ENCODE measurements at places on chromosomes 5 and 9.

DNA sequence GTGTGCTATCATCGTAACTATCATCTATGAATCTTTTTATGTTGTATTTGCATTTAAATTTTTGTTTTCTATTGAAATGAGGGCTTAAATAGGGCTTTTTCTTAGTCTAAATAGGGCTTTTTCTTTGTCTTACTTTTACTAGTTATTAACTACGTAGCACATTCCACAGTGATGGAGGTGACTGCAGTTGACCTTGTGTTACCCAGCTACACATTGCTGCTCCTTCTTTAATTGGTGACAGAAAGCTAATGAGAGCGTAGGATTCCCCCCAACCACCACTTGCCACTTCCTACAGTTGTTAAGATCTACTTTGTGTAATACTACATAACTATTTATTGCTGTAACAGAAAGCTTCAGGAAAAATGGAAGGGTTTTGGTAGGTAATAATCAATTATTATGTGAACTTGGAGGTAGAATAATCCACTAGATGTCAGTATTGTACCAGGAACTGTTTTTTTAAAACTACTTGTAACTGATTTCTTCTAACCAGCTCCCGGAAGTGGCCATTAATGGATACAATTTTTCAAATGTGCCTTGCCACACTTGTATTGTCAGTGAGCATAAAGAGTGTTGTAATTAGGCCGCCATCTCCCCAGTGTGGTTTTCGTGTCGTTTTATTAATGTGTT, 18.0 kb downstream of the MTRR start:
- DNase-seq: peak; percentile 49

GRCh38 chr5:149735066-149735465, 5.0 kb downstream of the PPARGC1B start:
- DNase-seq: no peak

GRCh38 chr5:158390577-158390976, 531.6 kb upstream of the CLINT1 start:
- no peak for DNase-seq

- DNase-seq: no peak
These were observed 1999.3 kb downstream of the MAT2B start for GRCh38 chr5:165504674-165505073.

DNA sequence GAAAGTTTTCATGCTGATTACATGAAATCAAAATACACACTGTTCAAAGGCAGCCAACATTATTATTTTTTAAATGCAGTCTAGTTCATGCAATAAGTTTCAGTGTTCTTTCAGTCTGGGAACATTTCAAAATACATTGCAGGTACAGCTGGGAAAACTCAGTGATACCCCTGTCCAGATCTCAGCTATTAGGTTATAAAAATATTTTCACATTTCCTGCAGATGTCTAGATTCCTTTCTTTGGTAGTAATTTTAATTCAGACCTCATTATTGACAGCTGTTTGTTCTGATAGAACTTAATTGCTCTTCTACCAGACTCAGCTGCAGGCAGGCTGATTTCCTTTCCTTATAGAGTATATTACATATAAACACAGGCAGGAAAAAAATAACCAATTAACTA, 556.8 kb upstream of the DMAC1 start:
- no peak for DNase-seq

- DNase-seq: no peak
These were observed 86.9 kb upstream of the SREK1 start for GRCh38 chr5:66057239-66057638.

GRCh38 chr5:64269164-64269563, 103.5 kb downstream of the RNF180 start:
- no peak for DNase-seq

DNA sequence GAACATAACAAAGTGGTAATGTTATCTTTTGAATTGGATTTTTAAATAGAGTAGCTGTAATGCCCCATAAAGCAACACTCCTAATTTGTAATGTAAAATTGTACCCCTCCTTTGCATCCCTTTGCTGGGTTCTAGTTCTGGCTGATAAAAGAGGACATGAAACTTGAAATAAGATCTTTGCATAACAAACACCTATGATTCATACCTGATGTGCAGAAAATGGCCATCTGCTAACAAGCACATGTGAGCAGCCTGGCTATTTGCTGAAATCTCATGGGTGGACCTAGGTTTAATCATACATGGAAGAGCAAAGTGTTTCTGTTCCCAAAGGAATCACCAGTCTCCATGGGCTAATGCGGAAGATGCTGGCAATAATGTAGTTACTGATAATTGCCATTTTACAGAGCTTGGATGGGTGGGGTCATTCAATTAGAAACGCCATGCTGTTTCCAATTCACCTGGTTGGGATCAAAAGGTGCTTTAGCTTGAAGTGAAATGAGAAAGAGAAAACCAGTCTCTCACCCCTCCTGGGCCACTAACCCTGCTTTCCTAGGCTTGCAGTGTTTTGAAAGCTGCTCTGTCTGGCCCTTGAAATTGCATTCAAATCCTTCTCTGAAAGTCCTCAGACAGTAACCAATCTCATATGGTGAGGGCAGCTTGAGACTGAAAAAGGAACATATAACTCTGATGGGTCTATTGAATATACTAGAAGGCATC, 585.1 kb downstream of the TLE4 start:
- DNase-seq: peak; percentile 75

- DNase-seq: no peak
These were observed 13.5 kb downstream of the ADRB2 start for GRCh38 chr5:148839960-148840359.

DNA sequence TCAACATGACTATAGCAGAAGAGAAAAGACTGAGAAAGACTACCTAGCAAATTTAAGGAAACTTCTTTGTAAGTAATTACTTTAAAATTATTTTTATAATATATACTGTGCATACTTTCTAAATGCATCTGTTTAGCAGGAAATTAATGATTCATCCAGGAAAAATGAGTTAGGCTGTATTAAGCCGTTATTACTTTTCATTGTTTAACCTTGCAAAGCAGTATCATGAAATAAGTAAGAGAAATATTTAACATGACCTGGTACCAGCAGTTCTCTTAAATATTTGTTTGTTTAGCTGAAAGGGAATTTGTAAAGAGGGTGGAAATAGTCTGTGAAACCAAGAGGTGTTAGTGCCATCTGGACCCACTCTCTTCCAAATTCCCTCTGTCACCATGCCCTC, 175.0 kb downstream of the GNAQ start:
- DNase-seq: no peak

- no peak for DNase-seq
These were observed 98.1 kb upstream of the NMUR2 start for GRCh38 chr5:152503206-152503605.

DNA sequence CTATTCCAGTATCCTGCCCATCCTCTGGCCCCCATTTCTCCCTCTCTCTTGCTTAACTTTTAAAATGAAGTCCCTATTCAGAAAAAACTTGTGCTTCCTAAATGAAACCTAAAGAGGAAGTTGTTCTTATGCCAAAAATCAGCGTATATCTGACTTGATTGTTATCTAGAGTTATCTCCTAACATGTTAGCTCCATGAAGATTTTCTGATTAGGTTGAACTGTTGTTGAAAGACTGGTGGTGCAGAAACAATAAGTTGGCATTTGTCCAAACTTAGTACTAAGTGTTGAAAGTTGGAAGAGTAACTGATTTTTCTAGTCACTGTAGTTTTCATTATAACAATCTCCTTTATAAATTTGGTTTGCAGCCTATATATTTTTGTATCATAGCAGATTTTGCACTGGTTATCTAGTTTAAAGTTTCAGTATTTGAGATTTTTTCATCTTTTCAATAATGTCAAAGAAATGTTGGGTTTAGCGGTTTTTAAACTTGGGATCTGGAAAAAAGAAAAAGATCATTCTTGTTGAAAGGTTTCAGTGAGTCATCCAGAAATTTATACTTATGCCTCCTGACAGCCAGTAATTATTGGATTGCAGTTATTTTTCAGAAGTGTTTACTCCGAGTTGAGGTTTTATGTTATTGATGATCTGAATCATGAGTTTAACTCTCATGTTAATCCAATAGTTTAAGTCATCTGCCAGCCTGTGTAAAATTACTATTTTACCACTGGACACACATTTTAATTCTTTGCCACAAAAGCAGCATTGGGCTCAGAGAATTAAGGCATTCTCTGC, 60.6 kb downstream of the PAM start:
- no peak for DNase-seq

- no peak for DNase-seq
These were observed 144.5 kb downstream of the UNC13B start for GRCh38 chr9:35306283-35306682.

DNA sequence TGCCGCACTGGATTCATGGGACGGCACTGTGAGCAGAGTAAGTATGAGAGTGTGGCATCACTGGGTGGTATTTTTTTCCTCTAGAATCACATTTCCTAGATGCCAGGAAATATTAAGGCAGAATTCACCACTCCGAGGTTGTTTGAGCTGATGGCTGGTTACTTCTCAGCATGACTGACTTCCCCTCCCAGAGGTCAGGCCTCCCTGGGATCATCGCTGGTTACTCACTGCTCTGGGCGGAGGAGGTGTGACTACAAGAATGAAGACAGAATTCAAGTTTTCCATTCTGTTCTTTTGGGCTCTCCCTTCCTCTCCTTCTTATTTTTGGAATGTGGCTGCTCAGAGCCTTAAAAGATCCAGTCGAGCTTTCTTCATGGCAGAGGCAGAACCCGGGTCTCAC, 76.6 kb upstream of the PRRC1 start:
- DNase-seq: no peak

DNA sequence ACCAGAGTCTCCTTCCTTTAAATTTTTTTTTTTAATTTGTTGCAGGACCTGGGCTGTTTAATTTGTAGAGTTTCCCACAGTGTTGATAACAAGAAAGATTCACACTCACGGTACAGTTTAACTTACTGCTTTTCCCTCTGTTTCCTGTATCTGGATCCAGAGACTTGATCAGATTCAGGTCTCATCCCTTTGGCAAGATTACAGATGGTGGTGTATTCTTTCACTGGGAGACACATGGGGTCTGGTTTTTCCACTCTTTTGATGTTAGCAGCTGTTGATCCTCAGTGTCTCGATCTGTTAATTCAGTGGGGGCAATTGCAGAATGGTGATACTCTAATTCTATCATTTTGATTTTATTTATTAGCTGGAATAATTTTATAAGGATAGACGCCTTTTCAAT, 75.4 kb upstream of the TNFAIP8 start:
- DNase-seq: peak; percentile 8

DNA sequence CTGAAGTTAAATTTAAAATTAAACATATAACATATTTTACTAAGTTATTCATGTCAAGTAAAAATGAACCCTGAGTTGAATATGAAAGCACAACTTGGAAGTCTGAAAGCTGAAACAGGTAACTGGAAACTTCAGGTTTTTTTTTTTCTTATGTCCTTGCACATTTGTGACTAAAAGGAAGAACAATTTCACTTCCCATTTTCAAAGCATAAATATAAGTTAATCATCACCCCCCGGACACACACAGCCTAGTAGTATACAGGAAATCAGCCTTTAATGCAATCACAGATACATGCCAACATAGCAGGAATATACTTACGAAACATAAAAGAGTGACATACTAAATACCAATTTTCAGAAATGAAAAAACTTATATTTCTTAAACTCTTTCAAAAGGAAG, 225.9 kb downstream of the RFX3 start:
- DNase-seq: no peak

DNA sequence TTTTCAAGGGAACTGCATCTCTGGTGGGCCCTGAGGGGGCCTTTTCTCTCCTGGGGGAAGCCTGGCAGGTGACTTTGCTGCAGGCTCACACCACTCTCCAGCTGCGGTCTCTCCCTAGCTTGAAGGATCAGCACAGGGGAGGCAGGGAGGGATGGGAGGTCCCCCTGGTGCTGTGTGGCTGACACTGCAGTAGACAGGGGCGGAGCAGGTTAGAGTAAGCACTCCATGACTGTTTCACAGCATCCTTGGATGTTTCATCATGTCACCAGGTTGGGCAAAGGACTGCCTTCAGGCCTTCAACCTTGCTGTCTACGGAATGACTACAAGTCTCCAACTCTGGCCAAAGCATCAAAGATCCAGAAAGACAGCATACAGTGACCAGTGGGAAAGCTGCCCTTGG, 470.7 kb downstream of the CDK5RAP2 start:
- no peak for DNase-seq

DNA sequence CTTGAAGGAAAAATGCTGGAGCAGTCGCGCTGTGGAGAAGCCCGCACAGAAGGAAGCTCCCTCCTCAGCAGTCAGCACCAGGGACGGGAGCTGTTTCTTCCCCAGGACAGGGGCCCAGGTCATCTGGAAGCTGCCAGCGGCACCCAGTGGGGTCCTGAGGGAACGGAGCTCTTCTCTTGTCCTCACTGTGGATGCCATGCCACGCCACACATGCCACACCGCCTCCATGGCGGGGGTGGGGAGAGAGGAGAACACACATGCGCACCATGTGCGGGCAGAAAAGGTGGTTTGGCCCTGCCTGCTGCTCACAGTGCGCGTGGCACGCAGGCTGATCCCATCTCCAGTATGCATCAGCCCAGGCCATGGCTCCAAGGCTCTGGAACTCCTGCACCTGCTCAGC, 41.7 kb upstream of the ZNF354B start:
- DNase-seq: no peak

DNA sequence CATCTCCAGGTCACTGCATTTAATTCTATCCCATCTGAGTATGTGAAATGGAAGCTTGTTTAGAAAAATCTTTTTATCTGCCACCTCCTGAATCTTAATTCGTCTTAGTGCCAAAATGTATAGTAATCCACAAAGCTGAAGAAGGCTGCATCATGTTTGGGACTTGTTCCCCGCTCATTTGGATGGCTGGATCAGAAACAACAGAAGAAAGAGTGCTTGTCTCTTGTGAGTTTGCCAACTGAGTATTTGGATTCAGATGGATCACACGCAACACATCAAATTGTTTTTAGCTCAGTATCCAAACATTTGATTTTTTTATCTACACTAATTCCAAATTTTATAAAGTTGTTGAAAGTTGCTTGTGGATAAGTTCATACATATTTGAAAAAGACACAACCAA, 197.2 kb upstream of the PAPPA start:
- no peak for DNase-seq

DNA sequence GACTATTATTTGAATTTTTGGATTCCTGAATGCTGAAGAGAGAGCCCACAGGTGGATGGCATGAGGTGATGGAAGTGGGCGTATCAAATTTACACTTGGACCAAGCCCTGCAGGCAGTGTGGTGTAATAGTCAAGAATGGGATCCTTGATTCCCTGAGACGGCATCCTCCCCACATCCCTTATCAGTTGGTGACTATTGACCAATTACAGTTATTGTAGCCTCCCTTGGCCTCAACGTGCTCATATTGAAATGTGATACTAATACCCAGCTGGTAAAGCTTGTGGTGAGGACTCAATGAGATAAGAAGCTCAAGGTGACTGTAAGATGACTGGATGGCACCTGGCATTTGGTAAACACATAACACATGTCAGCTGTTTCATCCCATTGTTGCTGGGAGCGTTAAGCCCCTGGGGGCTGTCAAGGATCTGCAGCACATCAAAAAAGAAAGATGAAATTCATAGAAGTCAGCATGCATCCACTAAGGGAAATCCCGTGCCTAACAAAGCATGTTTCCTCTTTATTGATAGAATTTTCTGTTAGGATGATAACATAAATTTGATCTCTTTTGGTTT, 65.6 kb upstream of the IRX2 start:
- peak; percentile 99 for DNase-seq

- no peak for DNase-seq
These were observed 25.9 kb downstream of the NKD2 start for GRCh38 chr5:1034421-1034905.

- DNase-seq: no peak
These were observed 561.1 kb upstream of the DAP start for GRCh38 chr5:11322133-11322532.

GRCh38 chr5:135155616-135156214, 121.7 kb upstream of the PITX1 start:
- DNase-seq: no peak

GRCh38 chr9:117344892-117345660, 69.8 kb downstream of the ASTN2 start:
- no peak for DNase-seq

GRCh38 chr5:132266031-132266835, 8.7 kb downstream of the PDLIM4 start:
- no peak for DNase-seq
